Testis (tissue), 5 donors: ENCODE measurements at places on chromosomes 11 and 22. TPM values are rescaled to one million over a fixed set of nuclear protein-coding genes. Genes with fewer than 3 reads are reported as not detected.

Gene APLNR
- 1.1 TPM for total RNA-seq

Gene UNC93B1
- total RNA-seq, result 12.3 TPM

Gene SAA1
- total RNA-seq, result not detected

- no peak for DNase-seq
Observed at GRCh38 chr11:127056338-127056971, 55.9 kb upstream of the KIRREL3 start.

DNA sequence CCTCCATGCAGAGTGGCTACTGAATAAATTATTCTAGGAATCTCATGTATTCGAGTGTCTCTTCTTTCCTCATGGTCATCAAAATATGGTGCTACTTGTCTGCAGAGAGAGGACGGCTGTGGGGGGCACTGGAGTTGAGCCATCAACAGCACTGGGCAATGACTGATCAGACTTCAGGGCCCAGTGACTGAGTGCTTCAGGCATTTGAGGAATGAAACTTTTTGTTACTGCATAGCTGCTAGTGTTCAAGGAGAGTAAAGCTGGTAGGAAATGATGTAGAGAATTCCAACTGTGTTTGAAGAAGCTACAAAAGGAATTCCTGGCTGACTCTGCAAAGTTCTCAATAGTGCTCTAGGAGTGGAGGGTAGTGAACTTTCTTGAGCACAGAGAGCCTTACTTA, 277.7 kb downstream of the CADM1 start:
- DNase-seq, result no peak

- DNase-seq, result peak; percentile 48
Observed at GRCh38 chr11:117851852-117852251, 24.6 kb downstream of the FXYD6 start.

GRCh38 chr22:42473484-42474193, 41.4 kb upstream of the NFAM1 start:
- peak; percentile 19 for DNase-seq
